Endodermal cell (in vitro differentiated cells): ENCODE measurements at places on chromosomes 7 and 10.

DNA sequence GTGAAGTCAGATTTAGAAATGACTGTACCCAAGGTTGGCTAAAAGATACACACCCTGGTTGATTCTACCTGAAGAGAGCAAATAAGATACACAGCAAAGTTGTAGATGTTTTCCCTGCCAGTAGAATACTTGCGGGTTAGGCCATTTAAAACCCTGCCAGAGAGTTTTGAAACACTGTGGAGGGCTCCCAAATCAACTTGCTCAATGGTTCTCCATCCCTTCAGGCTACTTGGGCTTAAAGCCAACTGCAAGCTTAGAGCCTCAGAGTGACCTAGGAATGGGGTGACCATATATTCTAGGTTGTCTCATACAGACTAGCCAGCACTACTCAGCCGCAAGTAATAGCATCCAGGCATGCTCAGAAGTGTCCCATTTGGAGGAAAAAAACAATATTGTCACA, 10.0 kb downstream of the CAV1 start:
- no peak for DNase-seq

- no peak for DNase-seq
Observed at GRCh38 chr10:72186258-72186981, 29.4 kb upstream of the ANAPC16 start.

GRCh38 chr7:51318001-51318400, 1.4 kb upstream of the COBL start:
- no peak for DNase-seq

DNA sequence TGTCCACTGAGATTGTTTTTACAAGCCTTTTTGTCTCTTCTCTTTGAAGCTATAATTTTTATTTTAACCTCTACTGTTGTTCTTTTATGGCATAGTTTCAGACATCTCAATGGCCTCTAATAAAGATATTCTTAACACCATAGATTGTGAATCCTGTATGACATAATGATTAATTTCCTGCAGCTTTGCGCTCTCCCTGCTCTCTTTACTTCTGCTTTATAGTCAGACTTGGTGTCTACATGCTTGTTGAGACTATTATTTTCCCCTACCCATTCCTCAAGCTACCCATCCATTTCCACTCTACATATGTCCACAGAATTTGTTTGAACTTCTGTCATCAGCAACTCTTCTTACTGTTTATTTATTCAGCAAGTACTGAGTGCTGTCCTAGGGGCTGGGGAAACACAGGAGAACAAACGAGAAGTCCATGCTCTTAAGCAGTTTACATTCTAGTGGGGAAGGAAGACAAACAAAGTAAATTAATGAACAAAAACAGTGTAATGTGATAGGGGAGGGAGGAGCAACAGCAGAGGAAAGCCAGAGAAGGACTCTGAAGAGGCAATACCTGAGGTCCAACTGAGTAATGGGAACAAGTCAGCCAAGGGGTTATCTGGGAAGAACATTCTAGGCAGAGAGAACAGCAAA, 110.1 kb downstream of the CDK14 start:
- DNase-seq, result no peak

DNA sequence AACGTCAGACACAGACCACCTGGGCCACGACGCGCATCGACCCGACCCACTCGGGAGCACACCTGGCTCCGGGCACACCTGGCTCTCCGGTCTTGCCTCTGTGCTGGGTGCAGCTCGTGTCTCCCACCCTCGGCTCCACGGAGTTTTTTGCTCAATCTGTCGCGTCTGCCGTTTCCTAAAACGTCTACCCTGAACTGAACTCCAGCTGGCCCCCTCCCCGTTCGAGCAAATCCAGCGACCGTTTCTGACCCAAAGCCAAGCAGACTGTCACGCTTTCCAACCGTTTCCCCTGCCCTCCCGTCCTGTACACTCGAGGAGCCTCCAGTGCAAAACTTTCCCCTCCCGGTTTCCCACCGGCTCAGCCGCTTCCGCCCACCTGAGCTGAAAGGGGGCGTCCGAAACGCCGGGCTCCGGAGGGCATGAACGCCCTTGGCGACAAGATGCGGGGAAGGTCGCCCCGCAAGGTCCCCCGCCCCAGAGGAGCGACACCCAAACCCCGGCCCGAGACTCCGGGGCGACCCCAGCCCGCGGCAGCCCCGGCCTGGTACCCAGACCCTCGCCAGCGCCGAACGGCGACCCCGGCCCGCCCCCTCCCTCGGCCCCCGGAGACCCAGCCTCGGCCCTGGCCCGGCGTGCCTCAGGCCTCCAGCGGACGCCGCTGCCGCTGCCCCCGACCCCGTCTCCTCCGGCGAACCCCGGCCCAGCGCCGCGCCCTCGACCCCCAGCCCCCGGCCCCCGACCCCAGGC, 557 bp downstream of the CYTH3 start:
- peak; percentile 72 for DNase-seq

DNA sequence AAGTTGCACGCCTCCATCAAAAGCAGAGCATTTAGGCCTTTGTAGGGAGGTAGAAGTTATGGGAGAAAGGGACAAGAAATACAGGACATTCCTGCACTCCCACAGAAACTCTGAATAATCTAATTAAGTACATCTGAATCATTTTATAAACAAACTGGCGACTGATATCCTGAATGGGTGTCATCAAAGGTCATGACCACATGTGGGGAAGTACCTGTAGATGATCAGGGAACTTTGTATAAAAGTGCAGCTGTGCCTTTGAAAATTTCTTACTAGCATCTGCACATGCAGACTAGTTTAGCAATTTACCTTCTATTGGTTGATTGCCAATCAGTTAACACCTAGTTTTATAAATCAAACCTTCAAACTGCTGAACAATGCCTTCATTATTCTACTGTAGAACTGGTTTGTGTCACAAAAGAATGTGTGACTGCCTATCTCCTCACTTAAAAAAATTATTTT, 17.1 kb downstream of the STEAP4 start:
- no peak for DNase-seq

GRCh38 chr10:81911328-81911727, 36.3 kb downstream of the NRG3 start:
- no peak for DNase-seq

GRCh38 chr7:81007051-81007450, 88.2 kb upstream of the SEMA3C start:
- DNase-seq, result no peak

- DNase-seq, result no peak
Observed at GRCh38 chr10:8133146-8133545, 78.7 kb downstream of the GATA3 start.

DNA sequence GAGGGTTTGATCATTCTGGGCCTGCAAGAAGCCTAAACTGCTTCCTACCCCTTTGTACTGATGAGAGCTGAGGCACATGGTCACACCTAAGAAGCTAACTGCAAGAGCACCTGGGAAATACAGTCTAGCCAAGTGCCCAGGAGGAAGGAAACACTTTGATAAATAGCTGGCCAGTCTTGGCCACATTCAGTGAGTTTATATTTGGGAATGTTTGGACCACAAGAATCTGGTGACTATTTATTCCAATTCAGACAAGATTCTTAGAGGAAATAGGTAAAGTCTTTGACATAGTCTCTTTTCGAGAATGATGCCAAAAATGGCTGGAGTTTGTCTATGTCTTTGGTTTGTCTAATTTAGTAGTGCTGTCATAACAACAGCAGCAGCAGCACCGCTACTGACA, 213.6 kb downstream of the KIF20B start:
- no peak for DNase-seq

- DNase-seq, result no peak
Observed at GRCh38 chr10:95217476-95217875, 23.4 kb downstream of the ACSM6 start.

- no peak for DNase-seq
Observed at GRCh38 chr10:22159979-22160378, 57.8 kb downstream of the EBLN1 start.

DNA sequence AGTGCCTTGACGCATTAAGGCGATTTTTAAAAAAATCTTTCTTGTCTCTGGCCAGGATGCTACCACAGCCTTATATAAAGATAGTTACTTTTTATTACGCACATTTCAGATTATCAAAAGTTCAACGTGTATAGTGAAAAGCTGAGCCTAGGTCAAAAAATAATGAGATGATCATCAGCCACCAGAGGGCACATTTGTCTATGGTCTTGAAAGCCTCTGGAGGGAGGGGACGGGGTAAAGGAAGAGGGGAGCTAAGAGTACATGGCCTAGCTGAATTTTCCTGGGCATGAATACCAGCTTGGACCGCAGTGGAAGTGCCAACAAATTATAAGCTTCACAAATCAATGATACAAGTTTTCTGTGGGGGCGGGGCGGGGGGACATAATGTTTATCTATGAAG, 285.9 kb upstream of the SMIM30 start:
- DNase-seq, result peak; percentile 69

GRCh38 chr10:23403719-23404118, 35.2 kb upstream of the OTUD1 start:
- no peak for DNase-seq

GRCh38 chr7:121480566-121481335, 84.6 kb upstream of the FAM3C start:
- DNase-seq, result peak; percentile 56

DNA sequence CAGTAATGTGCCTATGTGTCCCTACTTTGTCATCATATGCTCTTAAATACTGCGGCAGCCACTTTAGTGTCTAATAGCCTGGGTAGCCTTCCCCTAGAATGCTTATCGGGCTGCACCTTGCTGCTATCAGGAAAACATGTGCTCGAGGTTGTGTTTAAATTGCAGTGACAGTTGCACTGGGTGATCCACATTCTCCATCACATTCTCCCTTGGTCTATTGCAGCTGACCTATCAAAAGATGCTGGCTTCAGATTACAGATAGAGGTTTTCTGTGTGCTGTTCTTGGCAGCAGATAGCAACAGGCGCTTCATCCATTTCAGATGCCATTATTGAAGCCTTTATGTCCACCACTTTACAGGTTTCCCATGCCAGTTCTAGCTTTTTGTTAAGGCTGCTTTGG, 130.1 kb upstream of the MDFIC start:
- no peak for DNase-seq

DNA sequence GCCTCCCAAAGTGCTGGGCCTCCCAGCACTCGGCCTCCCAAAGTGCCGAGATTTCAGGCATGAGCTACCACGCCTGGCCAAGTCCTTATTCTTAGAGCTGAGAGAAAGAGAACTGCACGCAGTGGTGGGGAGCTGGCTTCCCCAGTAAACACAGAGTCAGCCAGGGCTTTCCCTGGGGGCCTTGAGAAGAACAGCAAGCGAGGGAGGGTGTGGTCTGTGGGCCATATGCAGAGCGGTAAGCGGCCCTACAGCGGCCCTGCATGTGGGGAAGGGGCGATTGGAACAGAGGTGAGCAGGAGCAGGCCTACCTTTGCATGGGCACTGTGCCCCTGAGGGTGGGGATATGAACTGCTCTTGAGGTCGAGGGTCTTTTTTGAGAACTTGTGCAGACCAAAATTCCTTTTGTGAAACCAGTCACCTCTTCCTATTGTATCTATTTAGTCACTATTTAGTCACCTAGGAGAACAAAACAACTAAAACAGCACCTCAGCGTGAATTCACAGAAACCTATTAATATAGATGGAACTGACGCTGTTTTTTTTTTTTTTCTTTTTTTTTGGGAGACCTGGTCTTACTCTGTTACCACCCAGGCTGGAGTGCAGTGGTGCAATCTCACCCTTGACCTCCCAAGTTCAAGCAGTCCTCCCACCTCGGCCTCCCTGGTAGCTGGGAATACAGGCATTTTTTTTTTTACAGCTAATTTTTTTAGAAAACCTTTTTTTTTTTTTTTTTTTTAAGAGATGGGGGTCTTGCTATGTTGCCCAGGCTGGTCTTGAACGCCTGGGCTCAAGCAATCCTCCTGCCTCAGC, 36.9 kb upstream of the SH2D4B start:
- DNase-seq, result no peak

DNA sequence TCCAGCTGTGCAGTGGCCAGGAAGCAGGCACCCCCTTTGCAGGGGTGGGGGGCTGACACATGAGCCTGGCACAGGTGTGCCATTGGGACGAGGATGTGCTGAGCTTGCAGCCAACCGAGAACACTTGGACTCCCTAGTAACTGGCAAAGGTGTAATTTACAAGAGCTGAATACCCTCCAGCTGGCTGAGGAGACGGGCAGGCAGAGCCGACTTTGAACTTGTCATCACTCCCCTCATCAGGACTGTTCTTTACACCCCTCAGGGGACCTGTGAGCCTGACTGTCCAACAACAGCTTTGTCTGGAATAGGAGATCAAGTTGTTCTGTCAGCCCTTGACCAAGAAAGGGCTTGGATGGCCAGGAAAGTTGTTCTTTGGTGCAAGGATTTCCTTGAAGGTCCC, 61.2 kb downstream of the CDH23 start:
- no peak for DNase-seq

DNA sequence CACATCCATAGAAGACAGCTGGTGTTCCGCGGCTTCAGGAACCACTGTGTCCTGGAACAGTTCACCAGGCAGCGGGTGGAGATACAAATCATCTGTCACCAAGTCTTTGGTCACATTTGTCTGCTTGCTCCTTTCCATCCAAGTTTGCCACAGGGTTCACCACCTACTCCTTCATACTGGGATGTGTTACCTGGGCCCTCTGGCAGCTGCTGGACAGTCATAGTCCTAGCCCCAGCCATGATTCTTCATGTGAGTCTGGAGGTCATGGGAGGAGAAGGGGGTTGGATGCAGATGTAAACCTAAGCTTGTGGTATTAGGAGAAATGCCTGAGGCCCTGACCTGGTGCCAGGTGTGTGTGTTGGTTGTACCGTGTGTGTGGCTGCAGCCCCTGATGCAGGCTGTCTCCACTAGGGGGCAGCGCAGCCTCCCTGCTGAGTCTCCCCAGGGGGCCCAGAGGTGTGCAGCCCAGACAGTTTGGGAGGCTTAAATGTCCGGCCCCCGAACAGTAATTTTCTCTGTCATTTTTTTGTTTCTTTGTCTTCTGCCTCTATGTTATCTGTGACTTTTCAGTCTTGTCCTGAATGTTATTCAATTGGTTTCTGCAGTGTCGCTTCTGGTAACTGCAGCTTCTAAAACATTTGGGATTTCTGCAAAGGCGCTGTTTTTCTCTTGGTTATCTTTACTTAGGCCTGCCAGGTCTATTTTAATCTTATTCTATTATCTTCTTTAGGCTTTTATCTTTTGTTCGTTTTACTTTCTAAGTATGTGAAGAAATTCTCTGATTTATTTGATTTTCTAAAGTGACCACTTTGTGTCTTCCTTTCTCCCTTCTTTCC, 14.8 kb downstream of the NPS start:
- DNase-seq, result peak; percentile 75

- DNase-seq, result no peak
Observed at GRCh38 chr10:30968711-30969110, 63.0 kb downstream of the ZNF438 start.

GRCh38 chr7:157458254-157458633, 121.4 kb downstream of the DNAJB6 start:
- DNase-seq, result no peak
